ENCODE measurements at places on chromosomes 11 and 22. TPM values are rescaled to one million over a fixed set of nuclear protein-coding genes. Genes with fewer than 3 reads are reported as not detected.

DNA sequence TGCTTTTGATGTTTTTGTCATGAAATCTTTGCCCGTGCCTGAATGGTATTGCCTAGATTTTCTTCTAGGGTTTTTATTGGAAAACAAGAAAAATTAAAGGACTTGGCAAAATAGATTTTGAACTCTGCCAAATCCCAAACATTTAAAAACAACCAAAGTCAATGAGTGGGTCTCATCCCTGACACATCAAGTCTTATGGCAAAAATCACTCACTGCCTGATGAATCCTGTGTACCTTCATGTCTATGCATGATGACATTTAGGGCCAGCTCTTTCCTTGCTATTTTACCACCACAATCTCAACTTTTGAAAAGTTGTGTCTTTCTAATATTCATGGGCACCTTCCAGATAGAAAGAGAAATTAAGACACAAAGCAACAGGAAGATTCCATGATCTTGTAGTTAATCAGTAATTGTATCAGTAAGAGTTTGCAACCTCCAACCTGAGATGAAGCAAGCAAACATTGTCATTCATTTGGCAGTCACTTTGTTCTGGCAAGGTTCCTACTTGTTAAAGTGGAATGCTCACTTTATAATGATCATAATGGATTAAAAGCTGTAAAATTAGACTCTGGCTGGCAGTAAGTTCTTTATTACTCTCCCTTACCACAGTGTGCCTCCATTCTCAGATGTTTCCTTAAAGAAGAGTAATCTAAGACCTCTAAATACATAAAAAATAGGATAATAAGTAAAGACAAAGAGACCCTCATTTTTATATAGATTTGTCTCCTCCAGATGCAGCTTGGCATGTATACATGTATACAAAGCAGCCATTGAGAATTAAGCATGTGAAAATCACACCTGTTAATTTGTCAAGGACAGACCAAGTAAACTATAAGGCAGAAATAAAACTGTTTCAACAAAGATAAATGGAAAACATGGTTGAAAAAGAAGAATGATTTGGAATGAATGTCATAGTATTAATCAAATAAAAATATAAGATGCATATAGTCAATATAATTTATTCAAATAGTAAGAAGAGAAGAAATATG is 51.6 kb downstream of the ETS1 start:
- H3K27me3 ChIP-seq: no peaks in the 10 kb centered on the region
- no peak overlapping the region for H3K4me3 ChIP-seq
- no peaks in the 10 kb centered on the region for H3K4me1 ChIP-seq

DNA sequence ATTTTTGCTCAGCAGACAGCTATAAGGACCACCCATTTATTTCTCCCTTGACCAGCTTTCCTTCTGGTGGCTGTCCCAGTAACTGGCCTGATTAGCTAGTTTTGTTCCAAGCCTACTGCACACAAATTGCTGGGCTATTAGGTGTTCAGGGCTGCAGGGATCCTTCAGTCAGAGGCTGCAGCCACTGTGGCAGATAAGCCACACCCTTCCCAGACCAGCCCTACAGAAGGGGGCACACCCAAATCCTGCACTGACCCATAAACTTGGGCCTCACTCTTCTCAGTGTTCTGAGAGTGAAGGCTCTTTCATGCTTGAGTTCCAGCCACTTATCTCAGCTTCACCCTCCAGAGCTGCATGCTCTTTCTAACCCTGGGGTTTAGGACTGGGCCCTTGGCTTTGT is 200.0 kb downstream of the AASDHPPT start:
- no peaks in the 10 kb centered on the region for H3K36me3 ChIP-seq
- H3K4me1 ChIP-seq: no peaks in the 10 kb centered on the region
- no peak for DNase-seq
- no peak overlapping the region for H3K27ac ChIP-seq
- no peaks in the 10 kb centered on the region for H3K27me3 ChIP-seq

Gene OSM
- total RNA-seq: 0.63 TPM

DNA sequence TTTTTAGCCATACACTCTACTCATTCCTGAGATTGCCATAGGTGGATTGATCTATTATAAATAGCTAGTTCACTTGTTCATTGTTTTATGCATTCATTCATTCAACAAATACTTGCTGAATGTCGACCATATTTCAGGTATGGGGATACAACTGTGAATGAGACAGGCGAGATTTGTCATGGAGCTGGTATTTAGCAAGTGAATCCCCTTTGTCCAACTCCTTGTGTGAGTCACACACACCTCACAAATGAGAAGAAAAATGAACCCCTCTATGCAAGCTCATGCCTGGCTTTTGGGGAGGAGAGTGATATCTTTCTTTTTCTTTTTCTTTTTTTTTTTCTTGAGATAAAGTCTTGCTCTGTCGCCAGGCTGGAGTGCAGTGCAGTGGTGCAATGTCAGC is 1.8 kb upstream of the AMPD3 start:
- no peak overlapping the region for H3K27ac ChIP-seq
- H3K4me1 ChIP-seq: no peaks in the 10 kb centered on the region
- H3K36me3 ChIP-seq: no peaks in the 10 kb centered on the region
- H3K4me3 ChIP-seq: no peak overlapping the region

- H3K4me1 ChIP-seq: no peaks in the 10 kb centered on the region
- H3K36me3 ChIP-seq: no peaks in the 10 kb centered on the region
- no peak for DNase-seq
- H3K27ac ChIP-seq: no peak overlapping the region
- H3K27me3 ChIP-seq: no peaks in the 10 kb centered on the region
Observed at GRCh38 chr11:36123336-36124101, 165.7 kb downstream of the COMMD9 start.

DNA sequence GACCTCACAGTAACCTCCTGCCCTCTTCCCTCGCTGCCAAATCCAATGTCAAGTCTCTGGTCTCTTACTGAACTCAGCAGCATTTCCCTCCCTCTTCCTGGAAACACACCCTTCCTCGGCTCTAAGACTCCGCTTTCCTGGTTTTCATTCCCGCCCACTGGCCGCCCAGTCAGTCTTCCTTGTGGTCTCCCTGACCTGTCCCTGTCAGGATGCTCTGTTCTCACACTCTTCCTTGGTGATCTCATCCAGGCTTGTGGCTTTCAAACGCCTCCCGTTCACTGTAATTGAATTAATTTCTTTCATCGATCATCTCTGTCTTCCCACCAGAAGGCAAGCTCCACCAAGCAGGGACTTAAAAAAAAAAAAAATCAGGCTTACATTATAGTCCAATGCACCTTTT is 33.5 kb downstream of the MYO18B start:
- H3K36me3 ChIP-seq: peaks cover 78% of the 10 kb centered on the region
- no peak for DNase-seq
- H3K27ac ChIP-seq: no peak overlapping the region
- H3K4me1 ChIP-seq: no peaks in the 10 kb centered on the region
- no peaks in the 10 kb centered on the region for H3K27me3 ChIP-seq

- no peaks in the 10 kb centered on the region for H3K36me3 ChIP-seq
- no peak overlapping the region for H3K27ac ChIP-seq
- H3K27me3 ChIP-seq: no peaks in the 10 kb centered on the region
- H3K4me1 ChIP-seq: no peaks in the 10 kb centered on the region
Observed at GRCh38 chr11:124219126-124219525, 21.8 kb upstream of the OR8G1 start.

- DNase-seq: no peak
- H3K4me1 ChIP-seq: no peaks in the 10 kb centered on the region
- H3K4me3 ChIP-seq: no peak overlapping the region
- H3K27me3 ChIP-seq: no peaks in the 10 kb centered on the region
- no peaks in the 10 kb centered on the region for H3K36me3 ChIP-seq
- H3K27ac ChIP-seq: peak overlapping the region; percentile 14
Observed at GRCh38 chr11:15965562-15966250, 390.6 kb downstream of the SOX6 start.

DNA sequence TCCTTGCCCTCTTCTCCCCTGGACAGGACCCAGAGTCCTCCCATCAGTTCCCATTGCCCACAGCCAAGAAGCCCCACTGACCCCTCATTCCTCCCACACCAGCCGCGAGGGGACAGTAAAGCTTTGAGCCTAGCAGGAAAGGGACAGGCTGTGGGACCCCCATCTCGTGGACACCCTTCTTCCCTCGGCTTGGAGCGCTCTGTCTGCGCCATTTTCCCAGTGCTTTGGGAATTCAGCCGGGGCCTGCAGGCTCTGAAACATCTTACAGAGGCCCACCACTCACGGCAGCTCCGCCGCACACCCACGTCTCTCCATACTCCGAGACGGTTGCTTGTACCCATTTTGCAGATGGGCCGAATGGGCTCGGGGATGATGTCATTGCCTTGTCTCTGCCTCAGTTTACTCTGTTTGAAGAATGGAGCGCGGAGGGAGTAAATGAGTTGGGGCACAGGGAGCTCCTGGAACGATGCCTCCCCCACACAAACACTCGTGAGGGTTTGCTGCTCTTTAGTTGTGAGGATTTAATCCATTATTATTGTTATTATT is 447.7 kb downstream of the TBC1D22A start:
- H3K4me3 ChIP-seq: no peak overlapping the region
- no peaks in the 10 kb centered on the region for H3K36me3 ChIP-seq
- H3K27me3 ChIP-seq: no peaks in the 10 kb centered on the region
- peak; percentile 18 for DNase-seq
- no peaks in the 10 kb centered on the region for H3K4me1 ChIP-seq
- no peak overlapping the region for H3K27ac ChIP-seq

Gene ASCL2
- not detected for total RNA-seq

Gene C11orf42
- not detected for total RNA-seq

DNA sequence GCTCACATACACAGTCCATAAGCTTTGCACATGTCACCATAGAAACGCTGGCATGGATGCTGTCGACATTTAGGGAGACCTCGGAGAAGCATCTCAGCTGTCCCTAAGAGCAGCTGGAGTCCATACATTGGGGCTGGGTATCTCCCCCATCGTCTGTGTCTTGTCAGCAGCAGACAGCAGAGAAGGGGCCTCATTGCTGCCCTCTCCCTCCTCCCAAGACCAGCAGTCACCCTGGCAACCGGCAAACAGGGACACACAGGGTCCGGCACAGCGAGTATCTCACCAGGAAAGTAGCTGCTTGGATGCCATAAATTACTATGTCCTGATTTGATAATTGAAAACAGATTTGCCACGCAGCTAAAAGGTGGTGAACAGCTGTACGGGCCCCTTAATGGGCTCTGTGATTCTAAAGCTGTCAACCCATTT is 84.4 kb downstream of the CD44 start:
- peaks cover 21% of the 10 kb centered on the region for H3K36me3 ChIP-seq
- H3K27me3 ChIP-seq: no peaks in the 10 kb centered on the region
- H3K4me1 ChIP-seq: peaks cover 6% of the 10 kb centered on the region
- DNase-seq: no peak
- H3K4me3 ChIP-seq: no peak overlapping the region

All from right atrium auricular region (tissue), 2 donors.